ENCODE measurements at places on chromosomes 6 and 20.

DNA sequence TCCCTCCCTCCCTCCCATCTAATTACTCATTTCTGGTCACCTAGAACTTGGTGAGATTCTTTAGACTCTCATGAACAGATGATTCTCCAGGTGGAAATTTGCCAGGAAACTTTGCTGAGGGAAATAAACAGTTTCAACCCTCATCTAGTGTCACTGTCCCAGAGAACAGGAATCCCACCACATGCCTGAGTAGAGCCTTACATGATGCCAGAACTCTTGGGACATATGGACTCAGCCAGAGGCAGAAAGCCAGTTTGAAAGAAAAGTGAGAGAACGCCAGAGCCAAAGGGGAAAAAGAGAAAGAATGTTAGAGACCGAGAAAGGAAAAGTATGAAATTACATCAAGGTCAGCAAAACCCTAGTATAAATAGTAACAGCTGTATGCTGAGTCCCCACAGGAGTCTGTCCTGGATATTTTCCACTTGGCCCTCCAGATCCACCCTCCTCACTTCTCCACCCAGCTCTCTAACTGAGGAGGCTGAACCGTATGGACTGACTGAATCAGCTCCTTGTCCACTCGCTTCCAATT lies 127.5 kb upstream of the COL21A1 start:
- no peak for DNase-seq

DNA sequence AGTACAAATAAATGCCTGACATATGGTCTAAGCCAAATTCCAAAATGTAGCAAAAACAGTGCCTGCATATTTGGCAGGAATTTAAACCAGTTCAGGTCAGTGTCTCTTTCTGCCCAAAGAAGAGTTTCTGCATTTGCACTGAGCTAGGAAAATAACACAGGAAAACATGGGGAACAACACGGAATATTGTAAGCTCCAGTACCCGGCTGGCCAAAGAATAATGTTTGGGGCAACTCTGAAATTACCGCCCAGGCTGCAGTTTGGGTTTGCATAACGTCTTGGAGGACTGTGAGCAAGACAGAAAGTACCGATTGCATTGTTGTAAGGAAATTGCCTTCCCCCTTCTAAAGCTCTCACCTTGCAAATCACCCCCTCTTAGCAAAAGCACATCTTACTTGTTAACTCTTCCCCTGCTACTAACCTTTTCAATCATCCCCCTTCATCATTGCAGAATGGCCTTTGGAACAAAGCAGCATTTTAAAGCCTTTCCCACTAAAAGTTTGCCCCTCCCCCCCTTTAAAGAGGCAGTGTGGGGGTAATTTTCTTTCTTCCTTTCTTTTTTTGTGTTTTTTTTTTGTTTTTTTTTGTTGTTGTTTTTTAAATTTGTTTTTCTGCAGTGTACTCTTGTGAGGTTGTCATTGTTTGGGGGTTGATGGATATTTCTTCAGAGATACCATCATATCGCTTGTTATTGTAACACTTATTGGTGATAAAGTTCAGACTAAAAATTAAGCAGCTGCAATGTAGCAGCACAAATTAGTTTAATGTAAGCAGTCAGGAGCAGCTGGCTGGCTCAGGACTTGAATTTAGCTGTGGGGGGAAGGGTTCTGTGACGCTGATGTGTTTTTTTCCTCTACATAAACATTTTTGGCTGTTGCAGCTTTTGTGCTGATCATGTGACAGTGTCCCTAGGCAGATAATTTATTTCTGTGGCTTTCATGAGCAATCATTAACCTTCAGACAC lies 100.0 kb upstream of the CITED2 start:
- DNase-seq, result no peak

DNA sequence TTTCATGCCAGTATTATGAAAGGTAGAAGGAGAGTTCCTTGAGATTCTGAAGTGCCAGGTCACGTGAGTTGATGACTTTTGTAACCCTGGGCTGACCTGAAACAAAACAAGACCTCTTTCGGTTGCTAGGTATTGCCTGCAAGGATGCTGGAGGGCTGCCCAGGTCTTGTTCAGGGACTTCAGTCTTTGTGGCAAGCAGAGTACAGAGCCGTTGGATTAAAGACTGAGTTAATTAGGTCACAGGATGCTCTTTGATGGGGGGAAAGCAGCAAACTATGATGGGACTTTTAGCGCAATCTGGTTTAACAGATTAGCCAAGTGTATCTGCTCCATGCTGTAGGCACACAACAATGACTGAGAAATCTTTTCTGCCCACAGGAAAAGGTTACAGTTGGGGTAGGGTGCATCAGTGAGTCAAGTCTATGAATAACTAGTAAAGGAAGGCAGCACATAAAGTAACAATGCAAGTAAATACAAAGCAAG lies 12.8 kb upstream of the ELOVL5 start:
- no peak for DNase-seq

DNA sequence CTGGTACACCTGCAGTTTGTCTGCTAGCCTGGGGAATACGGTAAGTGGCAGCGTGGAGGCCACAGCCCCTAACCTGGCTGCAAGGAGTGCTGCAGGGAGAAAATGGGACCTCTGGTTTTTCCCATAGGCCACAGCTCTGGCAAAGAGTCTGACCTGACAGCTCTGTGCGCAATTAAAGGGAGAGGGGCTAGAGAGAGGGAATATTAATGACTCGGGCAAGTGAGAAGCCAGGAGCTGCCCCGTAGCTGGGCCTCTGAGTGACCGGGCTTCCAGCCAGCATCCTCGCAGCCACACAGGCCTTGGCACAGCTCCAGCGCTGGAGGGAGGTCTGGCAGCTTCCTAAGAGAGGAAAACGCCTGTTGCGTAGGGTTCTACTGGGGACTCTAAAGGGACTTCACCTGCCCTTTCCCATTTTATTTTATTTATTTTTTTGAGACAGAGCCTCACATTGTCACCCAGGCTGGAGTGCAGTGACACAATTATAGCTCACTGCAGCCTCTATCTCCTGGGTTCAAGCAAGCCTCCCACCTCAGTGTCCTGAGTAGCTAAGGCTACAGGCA lies 18.2 kb upstream of the OCSTAMP start:
- no peak for DNase-seq

DNA sequence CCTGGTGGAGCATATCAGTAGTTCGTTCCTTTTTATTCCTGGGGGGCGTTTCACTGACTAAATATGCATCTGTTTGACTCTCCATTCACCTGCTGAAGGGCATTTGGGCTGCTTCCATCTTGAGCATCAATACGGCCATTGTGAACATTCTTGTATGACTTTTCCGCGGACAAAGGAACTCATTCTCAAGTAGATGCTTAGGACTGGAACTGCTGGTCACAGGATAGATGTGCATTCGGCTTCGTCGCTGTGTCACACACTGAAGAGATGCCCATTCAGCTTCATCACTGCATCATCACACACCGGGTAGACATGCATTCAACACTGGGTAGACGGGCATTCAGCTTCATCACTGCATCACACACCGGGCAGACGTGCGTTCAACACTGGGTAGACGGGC lies 95.3 kb downstream of the TAF4 start:
- DNase-seq, result no peak

- no peak for DNase-seq
Measured at GRCh38 chr6:89081129-89081422, 525 bp downstream of the PNRC1 start.

DNA sequence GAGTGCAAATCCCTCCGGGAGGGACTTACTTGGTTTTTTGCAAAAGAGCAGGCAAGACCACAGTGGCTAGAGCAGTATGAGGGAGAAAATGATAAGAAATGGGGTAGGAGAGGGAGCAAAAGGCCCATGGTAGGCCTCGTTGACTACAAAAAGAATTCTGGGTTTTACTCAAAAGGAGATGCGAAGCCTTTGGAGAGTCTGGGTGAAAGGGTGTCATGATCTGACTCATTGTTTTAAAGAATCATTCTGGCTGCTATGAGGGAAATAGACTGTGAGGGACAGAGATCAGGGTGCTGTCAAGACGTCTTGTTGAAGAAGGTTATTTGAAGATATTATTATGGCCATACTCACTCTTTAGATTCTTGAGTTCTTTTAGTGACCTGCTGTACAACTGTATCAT lies 13.0 kb downstream of the TBC1D32 start:
- no peak for DNase-seq

DNA sequence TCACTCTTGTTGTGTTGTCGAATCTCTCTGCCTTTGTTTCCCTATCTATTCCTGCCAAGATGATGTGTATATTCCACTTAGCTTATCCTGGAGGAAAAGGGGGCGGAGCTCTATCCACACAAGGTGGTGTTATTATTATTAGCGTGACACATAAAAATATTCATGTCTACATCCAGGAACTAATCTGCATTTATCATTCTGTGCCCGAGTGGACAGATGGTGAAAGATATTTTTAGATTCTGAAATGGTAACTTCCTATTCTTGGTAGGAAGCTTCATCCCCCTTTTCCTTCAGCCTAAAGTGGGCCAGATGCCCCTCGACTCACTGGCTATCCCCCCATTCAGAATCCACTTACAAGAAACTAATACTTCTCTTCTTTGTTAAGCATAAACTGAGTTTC lies 2.0 kb downstream of the XKR7 start:
- no peak for DNase-seq

- DNase-seq, result no peak
Measured at GRCh38 chr6:19662911-19663310, 174.3 kb upstream of the ID4 start.

DNA sequence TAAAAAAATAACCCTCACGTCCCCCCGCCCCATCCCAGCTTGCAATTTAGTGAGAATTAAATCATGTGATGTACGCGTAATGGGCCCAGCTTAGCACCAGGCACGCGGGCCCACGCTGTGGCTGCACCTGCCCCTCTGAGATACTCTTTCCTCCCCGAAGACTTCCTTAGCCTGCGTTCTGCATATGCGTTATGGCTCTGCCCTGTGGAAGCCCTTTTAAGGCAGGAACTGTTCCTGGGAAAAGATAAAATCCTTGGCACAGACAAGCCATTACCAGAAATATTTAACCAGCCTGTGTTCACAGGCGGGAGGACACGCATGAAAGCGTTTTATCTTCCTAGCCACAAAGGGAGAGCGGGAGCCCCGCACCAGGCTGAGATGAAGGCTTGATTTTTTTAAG lies 311.0 kb downstream of the LRFN2 start:
- no peak for DNase-seq

DNA sequence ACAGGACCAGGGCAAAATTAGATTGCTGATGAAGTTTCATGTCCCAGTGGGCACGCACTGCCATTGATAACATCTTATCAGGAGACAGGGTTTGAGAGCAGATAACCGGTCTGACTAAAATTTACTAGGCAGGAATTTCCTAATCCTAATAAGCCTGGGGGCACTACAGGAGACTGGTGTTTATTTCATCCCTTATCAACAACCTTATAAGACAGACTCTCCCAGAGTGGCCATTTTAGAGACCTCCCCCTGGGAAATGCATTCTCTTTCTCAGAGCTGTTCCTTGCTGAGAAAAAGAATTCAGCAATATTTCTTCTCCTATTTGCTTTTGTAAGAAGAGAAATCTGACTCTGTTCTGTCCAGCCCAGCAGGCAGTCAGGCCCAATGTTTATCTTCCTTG lies 423.4 kb upstream of the IMPG1 start:
- no peak for DNase-seq

GRCh38 chr6:136012943-136013342 lies 161.4 kb downstream of the PDE7B start:
- no peak for DNase-seq

DNA sequence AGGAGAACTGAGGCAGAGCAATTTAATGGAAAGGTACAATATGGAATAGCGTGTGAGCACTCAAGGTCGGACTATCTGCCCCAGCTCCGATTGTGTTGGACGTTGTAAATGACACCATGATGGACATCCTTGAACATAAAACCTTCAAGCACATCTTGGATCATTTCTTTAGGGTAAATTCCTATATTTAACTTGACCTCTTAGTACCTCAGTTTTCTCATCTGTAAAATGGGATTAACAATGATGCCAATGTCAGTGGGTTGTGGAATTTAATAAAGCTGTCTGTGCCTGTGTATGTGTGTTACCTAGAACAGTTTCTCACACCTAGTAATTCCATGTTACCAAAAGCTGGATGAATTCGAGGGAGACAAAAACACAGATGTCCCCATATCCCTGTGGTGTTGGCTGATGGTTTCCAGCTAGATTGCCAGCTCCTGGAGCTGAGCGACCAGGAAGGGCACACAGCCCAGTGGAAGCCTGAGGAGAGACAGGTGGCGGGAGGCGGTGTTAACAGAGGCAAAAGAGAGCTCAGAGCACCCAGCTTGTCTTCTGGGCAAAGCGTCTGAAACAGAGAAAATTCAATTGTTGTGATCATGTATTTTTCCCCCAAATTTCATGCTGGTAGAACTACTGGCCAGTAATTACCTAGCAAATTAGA lies 32.6 kb downstream of the MDFI start:
- no peak for DNase-seq

DNA sequence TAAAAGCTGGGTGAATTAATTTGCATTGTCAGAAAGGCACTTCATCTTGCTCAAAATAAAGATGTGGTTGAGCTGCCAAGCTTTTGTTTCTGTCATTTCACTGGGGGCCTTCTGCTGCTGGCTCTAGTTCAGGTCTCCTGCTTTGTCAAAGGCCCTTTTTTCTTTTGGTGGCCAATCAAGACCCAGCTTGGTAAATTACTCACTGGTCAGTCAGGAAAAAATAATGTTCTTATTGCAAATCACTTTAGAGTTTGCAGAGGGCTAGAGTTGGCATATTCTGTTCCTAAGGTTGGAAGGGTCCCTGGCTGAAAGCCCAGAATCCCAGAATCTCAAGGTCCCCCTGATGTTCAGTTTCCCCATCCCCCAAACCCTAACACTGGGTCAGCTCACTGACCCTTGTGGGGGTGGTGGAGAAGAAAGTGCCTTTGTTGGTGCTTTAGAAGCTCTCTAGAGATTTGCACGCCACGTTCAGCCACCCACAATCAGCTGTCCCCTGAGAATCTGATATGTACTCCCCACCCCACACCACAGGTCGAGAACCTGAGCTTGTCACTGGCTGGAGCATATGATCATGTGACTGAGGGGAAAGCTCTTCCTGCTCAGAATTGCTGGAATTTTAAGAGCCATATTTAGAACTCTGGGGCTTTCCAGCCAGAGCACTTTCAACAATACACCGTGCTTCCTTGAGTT lies 21.7 kb upstream of the BNIP5 start:
- DNase-seq, result no peak

- DNase-seq, result no peak
Measured at GRCh38 chr6:45421709-45422502, 44.2 kb upstream of the SUPT3H start.

GRCh38 chr20:48171071-48171470 lies 385.8 kb upstream of the SULF2 start:
- no peak for DNase-seq

GRCh38 chr6:42315259-42315990 lies 97.8 kb upstream of the MRPS10 start:
- DNase-seq, result no peak

Measured in stimulated activated CD8-positive, alpha-beta memory T cell treated with anti-CD3 and anti-CD28 coated beads, Interleukin-7, amount 100 ng/mL, for 24 hours (primary cell).